ENCODE measurements at places on chromosomes 3 and 15. TPM values are rescaled to one million over a fixed set of nuclear protein-coding genes. Genes with fewer than 3 reads are reported as not detected.
A peak's percentile ranks its signal among the peaks of the same experiment; 100 is the strongest.

ARL14 gene
- not detected for total RNA-seq

TM4SF1 gene
- not detected for total RNA-seq

- DNase-seq = no peak
- no peak overlapping the region for H3K4me3 ChIP-seq
- H3K36me3 ChIP-seq = peaks cover 34% of the 10 kb centered on the region
- H3K27ac ChIP-seq = no peak overlapping the region
- no peaks in the 10 kb centered on the region for H3K27me3 ChIP-seq
These were observed 110.5 kb downstream of the KLHL25 start for GRCh38 chr15:85684174-85684710.

- H3K4me3 ChIP-seq = no peak overlapping the region
- H3K27ac ChIP-seq = no peak overlapping the region
- DNase-seq = no peak
- no peaks in the 10 kb centered on the region for H3K27me3 ChIP-seq
- no peaks in the 10 kb centered on the region for H3K36me3 ChIP-seq
These were observed 473.1 kb upstream of the UBE2E2 start for GRCh38 chr3:22729981-22730380.

- no peak for DNase-seq
- H3K4me3 ChIP-seq = no peak overlapping the region
- H3K36me3 ChIP-seq = no peaks in the 10 kb centered on the region
- no peak overlapping the region for H3K27ac ChIP-seq
- no peaks in the 10 kb centered on the region for H3K27me3 ChIP-seq
These were observed 68.4 kb downstream of the FSIP1 start for GRCh38 chr15:39714251-39714650.

GRCh38 chr3:98567666-98568270, 25.6 kb downstream of the CPOX start:
- peaks cover 4% of the 10 kb centered on the region for H3K36me3 ChIP-seq
- no peak overlapping the region for H3K27ac ChIP-seq
- no peak overlapping the region for H3K4me3 ChIP-seq
- peak; percentile 41 for DNase-seq

Data from activated CD4-positive, alpha-beta T cell treated with anti-CD3 and anti-CD28 coated beads for 36 hours (primary cell).